ENCODE measurements at places on chromosomes 1 and 21. TPM values are rescaled to one million over a fixed set of nuclear protein-coding genes. Genes with fewer than 3 reads are reported as not detected.

DNA sequence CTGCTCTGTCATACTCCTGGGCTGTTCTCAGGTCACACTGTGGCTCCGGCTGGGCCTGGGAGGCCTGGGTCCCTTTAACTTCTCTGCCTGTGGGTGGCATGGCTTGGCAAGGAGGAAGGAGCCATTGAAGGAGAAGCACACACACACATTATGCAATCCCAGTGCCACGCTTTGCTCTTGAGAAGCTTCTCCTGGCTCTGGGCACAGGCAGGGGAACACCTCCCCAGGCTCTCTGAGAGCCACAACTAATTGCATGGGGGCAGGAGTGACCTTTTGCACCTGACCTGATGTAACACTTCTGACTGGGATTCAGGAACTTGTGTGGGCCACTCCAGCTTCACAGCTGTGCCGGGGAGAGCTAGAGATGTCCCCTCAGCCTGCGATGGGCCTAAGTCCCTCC, 23.1 kb downstream of the LGR6 start:
- H3K4me3 ChIP-seq, result no peak overlapping the region
- no peak overlapping the region for H3K27ac ChIP-seq
- no peaks in the 10 kb centered on the region for H3K4me1 ChIP-seq
- peaks cover 4% of the 10 kb centered on the region for H3K27me3 ChIP-seq
- no peaks in the 10 kb centered on the region for H3K36me3 ChIP-seq
- no peak for DNase-seq

DNA sequence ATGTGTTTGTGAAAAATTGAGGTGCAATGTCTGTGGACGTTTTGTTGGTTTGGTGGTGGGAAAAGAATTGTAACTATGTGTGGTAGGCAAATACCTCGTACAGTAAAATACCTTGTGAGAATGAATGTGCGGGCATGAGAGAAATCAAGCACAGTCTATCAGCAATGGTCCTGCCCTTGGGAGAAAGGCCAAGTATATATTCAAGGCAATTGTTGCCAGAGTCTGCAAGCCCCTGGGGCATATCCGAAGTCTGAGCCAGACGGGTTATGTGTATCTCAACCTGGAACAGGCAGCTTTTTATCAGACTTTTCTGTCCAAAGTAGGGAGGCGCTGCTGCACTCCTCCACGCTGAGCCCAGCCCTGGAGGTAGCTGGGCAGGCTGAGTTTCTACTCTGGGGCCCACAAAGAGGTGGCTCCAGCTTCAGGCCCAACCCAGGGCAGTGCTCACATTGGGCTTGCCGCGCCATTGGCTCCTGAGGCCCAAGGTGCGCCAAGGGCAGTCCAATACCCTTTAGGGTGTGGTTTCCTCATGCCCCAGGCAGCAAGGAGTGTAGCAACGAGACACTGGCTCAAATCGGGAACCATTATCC, 9.4 kb upstream of the GNL2 start:
- no peak overlapping the region for H3K4me3 ChIP-seq
- H3K27me3 ChIP-seq, result no peaks in the 10 kb centered on the region
- no peak overlapping the region for H3K27ac ChIP-seq

DNA sequence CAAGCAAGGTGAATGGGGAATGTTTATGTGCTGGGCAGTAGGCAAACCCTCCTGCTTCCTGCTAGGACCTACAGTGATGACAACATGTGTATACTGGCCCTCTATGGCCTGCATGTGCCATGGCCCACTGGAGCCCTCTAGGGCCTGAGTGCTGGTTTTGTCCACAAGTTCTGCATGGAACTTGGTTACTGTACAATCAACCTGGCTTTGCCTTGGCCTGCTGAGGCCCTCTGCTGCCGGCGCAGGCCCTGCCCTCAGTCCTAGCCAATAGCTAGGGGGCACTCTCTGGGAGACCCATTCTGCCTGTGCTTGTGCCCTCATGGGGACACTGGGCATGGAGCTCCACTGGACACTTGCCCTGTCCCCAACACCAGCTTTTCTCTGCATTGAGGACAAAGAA, 138.6 kb upstream of the NGF start:
- no peaks in the 10 kb centered on the region for H3K4me1 ChIP-seq
- H3K4me3 ChIP-seq, result no peak overlapping the region
- no peaks in the 10 kb centered on the region for H3K27me3 ChIP-seq

DNA sequence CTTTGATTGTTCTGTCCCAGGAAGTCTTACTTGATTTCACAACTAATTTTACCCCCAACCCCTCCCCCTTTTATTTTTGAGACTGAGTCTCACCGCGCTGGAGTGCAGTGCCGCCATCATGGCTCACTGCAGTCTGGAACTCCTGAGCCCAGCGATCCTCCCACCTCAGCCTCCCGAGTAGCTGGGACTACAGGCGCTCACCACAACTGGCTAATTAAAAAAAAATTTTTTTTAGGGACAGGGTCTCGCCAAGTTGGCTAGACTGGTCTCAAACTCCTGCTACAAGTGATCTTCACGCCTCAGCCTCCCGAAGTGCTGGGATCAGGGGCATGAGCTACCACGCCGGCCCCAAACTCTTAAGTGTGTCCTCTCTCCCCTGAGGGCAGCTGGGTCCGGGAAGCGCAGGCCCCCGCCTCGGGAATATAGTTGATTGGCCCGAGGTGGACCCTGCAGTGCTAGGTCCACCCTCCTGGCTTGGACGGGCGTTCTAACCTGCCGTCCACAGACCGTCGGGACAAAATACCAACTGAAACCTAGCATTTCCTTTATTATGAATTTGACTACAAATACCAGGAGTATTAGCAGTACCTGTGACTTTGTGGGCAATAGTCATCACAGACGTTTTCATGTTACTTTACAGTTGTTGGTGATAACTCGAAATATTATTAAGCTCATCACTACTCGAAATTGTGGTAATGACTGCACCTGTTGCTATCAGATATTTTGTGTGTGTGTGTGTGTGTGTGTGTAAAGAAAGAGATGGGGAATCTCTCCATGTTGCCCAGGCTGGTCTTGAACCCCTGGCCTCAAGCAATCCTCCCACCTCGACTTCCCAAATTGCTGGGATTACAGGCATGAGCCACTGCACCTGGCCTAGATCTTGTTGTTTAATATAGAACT, 642 bp upstream of the PARP1 start:
- DNase-seq, result no peak
- H3K4me1 ChIP-seq, result peaks cover 23% of the 10 kb centered on the region
- no peaks in the 10 kb centered on the region for H3K36me3 ChIP-seq
- H3K27me3 ChIP-seq, result no peaks in the 10 kb centered on the region
- peak overlapping the region; percentile 82 for H3K4me3 ChIP-seq

- no peak overlapping the region for H3K4me3 ChIP-seq
- DNase-seq, result no peak
- H3K27me3 ChIP-seq, result no peaks in the 10 kb centered on the region
- H3K27ac ChIP-seq, result no peak overlapping the region
- no peaks in the 10 kb centered on the region for H3K4me1 ChIP-seq
- no peaks in the 10 kb centered on the region for H3K36me3 ChIP-seq
These were observed 340.0 kb downstream of the NPHP4 start for GRCh38 chr1:5651964-5652821.

- no peaks in the 10 kb centered on the region for H3K27me3 ChIP-seq
- no peaks in the 10 kb centered on the region for H3K36me3 ChIP-seq
- H3K4me1 ChIP-seq, result peaks cover 4% of the 10 kb centered on the region
These were observed 45.5 kb upstream of the SPOCD1 start for GRCh38 chr1:31861346-31861745.

GRCh38 chr1:50292276-50292675, 131.0 kb downstream of the DMRTA2 start:
- peaks cover 8% of the 10 kb centered on the region for H3K27me3 ChIP-seq
- H3K4me3 ChIP-seq, result no peak overlapping the region
- no peak overlapping the region for H3K27ac ChIP-seq
- no peak for DNase-seq
- H3K36me3 ChIP-seq, result no peaks in the 10 kb centered on the region

GRCh38 chr1:39003794-39004193, 12.7 kb downstream of the AKIRIN1 start:
- H3K27me3 ChIP-seq, result no peaks in the 10 kb centered on the region
- no peak overlapping the region for H3K27ac ChIP-seq
- H3K36me3 ChIP-seq, result peaks cover 79% of the 10 kb centered on the region
- no peaks in the 10 kb centered on the region for H3K4me1 ChIP-seq
- DNase-seq, result no peak
- H3K4me3 ChIP-seq, result no peak overlapping the region

DNA sequence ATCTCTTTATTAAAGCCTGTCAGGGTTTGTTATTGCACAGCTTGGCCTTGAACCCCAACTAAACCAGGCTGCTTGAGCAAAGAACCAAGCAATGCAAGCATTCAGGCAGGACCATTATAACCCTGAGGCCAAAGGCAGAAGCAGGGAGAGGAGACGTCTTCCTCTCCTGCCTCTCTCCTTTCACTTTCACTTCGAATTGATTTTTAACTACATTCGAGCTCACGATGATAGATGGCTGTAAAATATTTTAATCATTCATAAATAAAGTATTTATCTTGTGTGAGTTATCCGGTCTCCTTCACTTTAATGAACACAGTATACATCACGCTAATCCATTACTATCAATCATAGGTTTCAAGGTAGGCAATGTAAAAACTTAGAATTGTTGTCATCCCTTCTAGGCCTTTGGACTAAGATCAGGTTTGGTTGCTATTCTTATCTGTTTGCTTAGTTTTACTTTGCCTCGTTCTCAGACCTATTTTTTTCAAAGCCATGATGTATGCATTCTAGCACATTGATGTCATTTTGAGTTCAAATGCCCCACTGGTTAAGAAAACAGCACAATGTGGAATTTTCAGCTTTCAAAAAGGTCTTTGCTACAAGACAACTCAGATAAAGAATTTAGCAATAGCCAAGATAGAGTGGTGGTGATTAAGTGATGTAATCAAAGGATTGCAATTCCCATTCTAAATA, 480.2 kb upstream of the RUNX1 start:
- DNase-seq, result peak; percentile 42
- peak overlapping the region; percentile 91 for H3K4me3 ChIP-seq
- H3K4me1 ChIP-seq, result peaks cover 31% of the 10 kb centered on the region
- H3K36me3 ChIP-seq, result no peaks in the 10 kb centered on the region
- H3K27ac ChIP-seq, result peak overlapping the region; percentile 84

DNA sequence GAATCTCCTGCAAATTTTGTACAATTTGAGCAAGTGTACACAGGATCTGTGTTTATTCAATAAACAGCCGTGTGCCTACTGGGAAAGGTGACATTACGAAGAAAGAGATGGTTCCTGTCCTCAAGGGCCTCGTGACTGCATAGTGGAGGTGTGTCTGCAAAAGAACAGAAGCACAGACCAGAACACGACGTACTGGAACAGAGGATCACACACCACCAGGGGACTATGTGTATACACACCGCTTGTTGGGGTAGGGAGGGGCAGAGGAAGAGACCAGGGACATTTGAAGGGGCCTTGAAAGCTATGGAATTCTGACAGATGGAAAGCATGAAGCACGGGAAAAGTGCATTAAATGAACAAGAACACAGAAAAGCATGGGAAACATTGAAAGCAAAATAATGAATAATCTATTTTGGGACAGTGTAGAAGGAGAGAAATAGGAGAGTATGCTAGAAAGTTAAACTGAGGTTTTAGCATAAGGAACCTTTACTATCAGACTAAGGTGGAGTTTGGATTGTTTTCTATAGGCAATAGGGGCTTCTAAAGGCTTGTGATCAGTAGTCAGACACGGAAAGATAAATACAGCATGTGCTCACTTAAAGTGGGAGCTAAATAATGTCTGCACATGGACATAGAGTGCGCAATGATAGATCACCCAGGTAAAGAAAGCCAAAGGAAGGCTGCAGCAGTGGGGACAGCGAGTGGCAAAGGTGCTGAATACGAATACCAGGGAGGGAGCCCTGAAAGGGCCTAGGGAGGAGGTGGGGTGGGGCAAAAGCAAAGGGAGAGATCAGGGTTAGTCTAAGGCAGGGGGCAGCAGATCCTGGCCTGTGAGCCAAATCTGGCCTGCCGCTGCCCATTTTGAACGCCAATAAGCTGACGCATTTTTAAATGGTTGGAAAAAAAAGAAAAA, 11.0 kb downstream of the JAK1 start:
- H3K27me3 ChIP-seq, result no peaks in the 10 kb centered on the region
- H3K4me3 ChIP-seq, result no peak overlapping the region
- H3K36me3 ChIP-seq, result no peaks in the 10 kb centered on the region
- peaks cover 71% of the 10 kb centered on the region for H3K4me1 ChIP-seq

The DNAJC11 gene
- total RNA-seq, result 44.0 TPM

The SLC44A5 gene
- not detected for total RNA-seq

DNA sequence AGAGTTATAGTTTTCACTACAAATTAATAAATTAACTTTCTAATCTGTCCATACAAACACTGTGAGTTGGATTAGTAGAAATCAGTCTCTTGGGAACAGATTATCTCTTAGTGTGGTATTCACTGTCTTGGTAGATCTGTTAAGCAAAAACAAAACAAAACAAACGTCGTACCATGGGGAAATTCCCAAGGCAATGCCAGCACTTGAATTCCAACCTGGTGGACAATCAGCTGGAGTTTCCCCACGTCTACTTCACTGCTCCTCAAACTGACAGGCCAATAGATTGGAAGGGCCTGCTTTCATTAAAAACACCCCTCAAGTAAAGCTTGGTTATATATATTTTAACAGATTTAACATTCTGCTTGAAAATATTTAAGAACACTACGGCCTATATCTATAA, 31.9 kb downstream of the GDAP2 start:
- no peak overlapping the region for H3K27ac ChIP-seq
- H3K36me3 ChIP-seq, result peaks cover 52% of the 10 kb centered on the region
- H3K4me1 ChIP-seq, result no peaks in the 10 kb centered on the region

DNA sequence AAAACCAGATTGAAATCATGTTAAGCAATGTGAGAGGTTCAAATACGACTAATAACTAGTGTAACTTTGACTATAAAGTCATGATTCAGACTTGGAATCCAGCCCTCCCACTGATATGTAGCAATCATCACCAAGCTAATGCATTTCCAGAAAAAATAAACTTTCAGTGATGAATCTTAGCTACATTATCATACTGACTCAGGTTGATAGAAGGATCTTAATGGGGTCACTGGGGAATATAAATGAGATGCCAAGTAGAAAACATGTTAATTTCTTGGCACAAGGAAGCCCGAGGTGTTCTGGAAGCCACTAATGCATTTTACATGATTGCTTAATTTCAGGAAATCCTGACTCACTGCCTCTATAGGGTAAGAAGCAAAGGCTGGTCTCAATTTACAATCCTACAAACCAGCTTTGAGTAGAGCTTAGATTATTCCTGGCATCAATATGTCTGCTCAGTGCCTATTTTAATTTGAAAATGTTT, 67.7 kb downstream of the SELENOF start:
- H3K4me3 ChIP-seq, result no peak overlapping the region
- H3K27ac ChIP-seq, result no peak overlapping the region
- DNase-seq, result no peak
- no peaks in the 10 kb centered on the region for H3K27me3 ChIP-seq
- no peaks in the 10 kb centered on the region for H3K36me3 ChIP-seq
- no peaks in the 10 kb centered on the region for H3K4me1 ChIP-seq

GRCh38 chr1:99472893-99473292, 173.0 kb upstream of the PALMD start:
- H3K36me3 ChIP-seq, result no peaks in the 10 kb centered on the region
- H3K27ac ChIP-seq, result no peak overlapping the region
- no peak overlapping the region for H3K4me3 ChIP-seq

- H3K27me3 ChIP-seq, result no peaks in the 10 kb centered on the region
- H3K4me1 ChIP-seq, result peaks cover 21% of the 10 kb centered on the region
- H3K36me3 ChIP-seq, result no peaks in the 10 kb centered on the region
These were observed 805 bp downstream of the NRIP1 start for GRCh38 chr21:15063814-15064575.

- H3K4me3 ChIP-seq, result no peak overlapping the region
- H3K4me1 ChIP-seq, result no peaks in the 10 kb centered on the region
- DNase-seq, result no peak
- H3K27me3 ChIP-seq, result no peaks in the 10 kb centered on the region
These were observed 151.0 kb downstream of the ST6GALNAC5 start for GRCh38 chr1:77018311-77018710.

- no peak for DNase-seq
- H3K4me1 ChIP-seq, result no peaks in the 10 kb centered on the region
- H3K36me3 ChIP-seq, result no peaks in the 10 kb centered on the region
These were observed 41.3 kb downstream of the WDTC1 start for GRCh38 chr1:27275696-27276095.

All from naive thymus-derived CD4-positive, alpha-beta T cell (primary cell).